ENCODE measurements at places on chromosomes 3 and 15.

GRCh38 chr15:78210349-78210717 is 24.0 kb downstream of the ACSBG1 start:
- DNase-seq: no peak

GRCh38 chr3:53361852-53362251 is 14.5 kb upstream of the DCP1A start:
- no peak for DNase-seq

- peak; percentile 28 for DNase-seq
These were observed 36.8 kb upstream of the TSPAN3 start for GRCh38 chr15:77107531-77108355.

DNA sequence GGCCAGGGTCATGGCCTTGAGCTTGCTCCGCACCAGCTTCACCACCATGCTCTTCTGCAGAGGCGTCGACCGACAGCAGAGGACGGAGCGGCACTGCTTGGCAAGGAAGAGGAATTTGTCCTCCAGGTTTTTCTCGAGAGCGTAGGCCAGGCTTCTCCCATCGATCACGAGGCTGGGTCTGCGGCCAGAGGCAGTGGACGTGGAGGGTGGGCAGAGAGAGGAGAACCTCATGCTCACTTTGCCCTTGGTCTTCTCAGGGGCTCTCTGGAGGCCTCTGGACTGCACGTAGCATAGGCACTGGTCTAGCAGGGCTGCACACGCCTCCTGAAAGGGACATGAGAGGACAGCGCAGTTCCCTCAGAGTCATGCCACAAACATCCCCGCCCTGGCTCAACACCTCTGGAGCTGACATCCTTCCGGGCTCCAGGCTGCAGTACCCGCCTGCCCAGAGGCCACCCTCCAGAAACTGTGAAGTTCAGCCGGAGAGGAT is 168.3 kb downstream of the ATP10A start:
- no peak for DNase-seq

DNA sequence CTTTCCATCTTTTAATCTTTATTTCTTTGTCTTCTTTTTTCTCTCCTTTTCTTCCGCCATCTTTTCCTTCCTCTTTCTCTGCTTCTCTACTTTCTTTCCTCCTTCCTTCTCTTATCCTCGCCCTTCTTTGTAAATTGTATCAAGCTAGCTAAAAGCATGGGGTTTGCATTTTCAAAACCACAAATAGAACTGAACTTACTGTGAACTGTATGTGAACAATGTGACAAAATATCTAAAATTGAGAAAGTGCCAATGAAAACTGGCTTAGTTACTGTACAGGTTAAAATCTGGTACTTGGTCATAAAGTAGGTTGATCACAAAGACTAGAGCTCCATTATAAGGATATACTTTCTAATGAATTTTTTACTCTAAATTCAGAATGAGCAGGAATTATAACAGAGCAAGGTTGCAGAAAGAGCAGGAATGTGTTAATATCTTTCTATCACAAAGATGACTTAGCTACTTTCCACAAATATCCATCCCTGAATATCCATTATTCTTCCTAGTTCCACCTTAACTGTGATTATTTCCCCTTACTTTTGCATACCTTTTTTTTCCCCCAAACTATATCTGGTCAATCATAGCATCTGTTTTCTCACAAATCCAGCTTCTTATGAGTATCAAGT is 122.4 kb downstream of the LSAMP start:
- no peak for DNase-seq

GRCh38 chr15:84813931-84814330 is 3.2 kb upstream of the ALPK3 start:
- no peak for DNase-seq

GRCh38 chr15:91168457-91168856 is 68.4 kb downstream of the SV2B start:
- DNase-seq: no peak

DNA sequence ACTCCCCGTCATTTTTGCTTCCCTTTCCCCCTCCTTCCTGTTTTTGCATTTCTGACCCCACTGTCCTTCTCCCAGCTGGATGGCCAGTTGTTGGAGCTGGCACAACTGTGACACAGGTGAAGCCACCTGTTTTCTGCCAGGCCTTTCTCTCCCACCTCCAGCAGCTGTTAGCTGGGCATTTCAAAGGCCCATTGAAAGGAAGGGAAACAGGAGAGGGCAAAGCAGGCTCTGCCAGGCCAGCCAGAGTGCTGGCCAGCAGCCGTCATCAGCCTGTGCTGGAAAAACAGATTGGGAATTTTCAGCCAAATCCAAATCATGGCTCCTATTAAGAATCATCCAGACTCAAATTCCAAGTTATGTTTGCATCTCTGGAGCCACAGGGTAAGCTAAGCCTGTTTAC is 155.2 kb upstream of the C2CD4B start:
- no peak for DNase-seq

DNA sequence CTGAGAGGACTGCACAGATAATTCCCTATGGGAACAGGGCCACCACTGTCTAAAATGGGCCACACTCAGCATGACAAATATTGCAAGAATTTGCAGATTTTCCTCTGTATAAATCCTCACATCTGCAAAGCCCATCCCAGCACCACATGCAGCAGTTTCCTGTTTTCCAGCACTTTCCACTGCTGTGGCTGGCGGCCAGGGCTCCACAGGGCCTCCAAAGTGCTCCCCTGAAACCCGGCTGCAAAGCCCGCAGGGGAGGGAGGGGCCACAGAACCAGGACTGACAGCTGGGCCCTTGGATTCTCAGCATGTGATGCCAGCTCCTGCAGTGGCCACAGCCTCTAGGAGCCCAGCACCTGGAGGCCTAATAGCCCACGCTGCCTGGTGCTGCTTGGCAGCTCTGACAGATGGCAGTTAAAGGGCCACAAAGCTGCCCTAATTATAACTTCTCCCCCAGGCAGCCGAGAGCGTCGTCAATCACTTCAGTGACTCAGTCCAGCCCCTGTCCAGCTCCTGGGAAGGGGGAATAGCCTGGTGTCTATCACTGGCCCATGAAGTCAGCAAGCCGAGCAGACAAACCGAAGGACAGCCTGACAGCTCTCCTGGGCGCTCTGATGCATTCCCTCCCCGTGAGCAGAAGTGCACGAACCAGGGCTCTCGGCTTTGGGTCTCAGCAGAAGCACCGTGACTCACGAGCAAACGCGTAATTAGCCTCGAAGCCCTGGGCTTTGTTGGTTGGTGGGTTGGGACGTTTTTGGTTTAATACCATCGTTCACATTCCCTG is 4.7 kb downstream of the LRRC15 start:
- no peak for DNase-seq

GRCh38 chr3:17006132-17006852 is 121.5 kb downstream of the PLCL2 start:
- no peak for DNase-seq

DNA sequence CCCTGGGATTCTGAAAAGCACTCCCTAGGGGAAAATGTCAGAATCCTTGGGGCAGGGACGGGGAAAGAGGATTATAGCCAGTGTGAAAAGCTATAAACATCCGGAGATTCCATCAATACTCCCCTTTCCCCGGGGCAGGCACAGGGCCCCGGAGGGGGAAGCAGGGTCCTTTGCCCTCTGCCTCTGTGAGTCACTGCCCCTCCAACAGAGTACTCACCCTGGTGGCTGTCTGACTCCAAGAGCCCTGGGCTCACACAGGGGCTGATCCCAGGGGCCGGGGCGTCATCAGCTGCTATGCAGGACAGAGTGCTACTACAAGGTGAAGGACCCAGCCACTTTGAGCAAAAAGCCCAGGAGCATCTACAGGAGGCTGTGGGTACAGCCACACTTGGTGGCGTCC is 133.0 kb upstream of the PRR20G start:
- no peak for DNase-seq

DNA sequence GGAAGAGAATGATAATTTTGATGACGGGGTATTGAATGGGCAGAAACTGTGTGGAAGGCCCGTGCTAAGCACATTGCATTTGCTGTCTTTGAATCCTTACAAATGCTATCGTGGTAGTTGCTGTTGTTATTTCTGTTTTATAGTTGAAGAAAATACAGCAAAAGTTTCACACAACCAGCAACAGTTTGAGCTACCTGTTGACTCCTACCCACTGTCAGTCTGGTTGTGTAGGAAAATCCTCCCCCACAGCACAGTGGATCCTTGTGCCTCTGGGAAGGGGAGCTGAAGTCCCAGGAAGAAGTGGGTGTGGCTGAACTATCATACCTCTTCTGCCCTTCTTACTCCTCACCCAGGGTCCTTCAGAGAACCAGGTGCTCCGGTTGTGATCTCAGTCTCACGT is 29.4 kb downstream of the MRAS start:
- DNase-seq: no peak

DNA sequence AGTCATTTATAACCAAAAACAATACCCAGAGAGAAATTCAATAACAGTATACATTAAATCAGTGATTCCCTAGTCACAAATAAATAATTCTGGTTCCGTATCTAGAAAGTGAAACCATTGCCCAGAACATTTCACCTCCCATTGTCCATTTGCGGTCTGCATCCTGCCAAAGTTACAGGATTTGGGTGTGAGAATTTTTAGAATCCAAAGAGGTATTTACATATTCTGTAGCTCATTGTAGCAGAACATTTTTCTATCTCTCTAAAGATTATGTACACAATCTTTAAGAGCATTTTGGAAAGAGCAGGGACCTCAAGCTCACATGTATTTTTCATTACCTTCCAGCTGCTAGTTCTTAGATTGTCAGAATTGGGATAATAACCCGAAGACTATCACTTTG is 261.6 kb downstream of the CHL1 start:
- DNase-seq: no peak

DNA sequence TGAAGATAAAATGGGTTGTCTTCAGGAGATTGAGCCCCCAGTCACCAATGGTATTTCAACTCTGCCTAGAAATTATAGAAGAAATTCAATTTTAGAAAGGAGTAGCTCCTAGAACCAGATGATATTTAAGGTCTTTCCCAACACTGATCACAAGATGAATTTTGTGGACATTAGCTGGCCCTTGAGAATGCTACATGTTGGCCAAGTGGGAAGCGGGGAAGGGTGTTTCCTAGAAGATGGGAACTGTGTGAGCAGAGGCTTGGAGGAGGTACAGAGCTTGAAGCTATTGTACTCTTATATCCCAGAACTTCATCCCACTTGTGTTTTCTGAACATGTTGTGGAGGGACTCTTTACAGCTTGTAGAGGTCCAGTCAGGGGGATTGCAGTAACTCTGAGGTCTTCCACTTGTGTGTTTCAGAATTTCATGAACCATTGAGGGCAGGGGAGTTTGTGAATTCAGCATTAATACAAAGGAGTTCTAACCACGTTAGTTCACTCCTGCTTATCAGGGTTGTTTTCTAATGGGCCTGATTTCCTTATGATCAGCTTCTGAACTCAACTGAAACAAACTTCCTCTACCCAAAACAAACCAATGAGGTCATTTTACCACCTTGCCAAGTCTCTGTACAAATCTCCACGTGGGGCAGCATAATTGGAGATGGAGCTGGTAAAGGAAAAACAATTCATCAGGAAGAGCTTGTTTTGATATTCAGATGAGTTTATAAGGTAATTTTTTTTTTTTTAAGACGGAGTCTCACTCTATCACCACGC is 152.6 kb upstream of the TPM1 start:
- DNase-seq: no peak

DNA sequence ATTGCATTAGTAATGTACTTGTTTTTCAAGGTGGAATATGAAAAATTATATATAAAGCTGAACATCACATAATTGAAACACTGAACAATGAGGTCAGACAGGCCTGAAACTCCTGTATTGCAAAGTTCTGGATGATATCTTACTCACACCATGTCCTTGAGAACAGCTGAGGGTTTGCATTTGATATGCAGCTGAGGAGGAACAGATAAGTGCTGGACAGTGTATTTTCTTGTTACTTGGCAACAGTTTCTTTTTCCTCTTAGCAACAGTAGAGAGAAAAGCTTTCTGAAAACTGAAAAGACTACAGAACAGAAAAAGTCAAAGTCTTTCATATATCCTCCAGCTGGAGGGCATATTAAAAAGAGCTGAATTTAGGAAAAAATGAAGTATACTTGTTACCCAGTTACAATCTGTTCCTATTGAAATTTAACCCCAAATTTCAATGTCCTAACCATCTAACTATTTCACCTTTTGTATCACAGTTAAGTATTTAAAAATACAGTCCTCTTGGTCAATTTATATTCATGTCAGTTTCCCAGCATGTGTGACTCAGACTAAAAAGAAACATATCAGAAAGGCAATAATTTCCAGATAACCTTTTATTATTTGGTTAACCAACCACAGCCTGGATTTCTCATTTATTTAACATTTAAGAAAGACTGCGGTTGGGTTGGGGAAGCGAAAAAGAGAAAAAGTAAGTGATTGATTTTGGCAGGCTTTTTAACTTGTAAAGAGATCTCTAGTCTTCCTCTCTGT is 733.0 kb upstream of the DPPA4 start:
- no peak for DNase-seq

DNA sequence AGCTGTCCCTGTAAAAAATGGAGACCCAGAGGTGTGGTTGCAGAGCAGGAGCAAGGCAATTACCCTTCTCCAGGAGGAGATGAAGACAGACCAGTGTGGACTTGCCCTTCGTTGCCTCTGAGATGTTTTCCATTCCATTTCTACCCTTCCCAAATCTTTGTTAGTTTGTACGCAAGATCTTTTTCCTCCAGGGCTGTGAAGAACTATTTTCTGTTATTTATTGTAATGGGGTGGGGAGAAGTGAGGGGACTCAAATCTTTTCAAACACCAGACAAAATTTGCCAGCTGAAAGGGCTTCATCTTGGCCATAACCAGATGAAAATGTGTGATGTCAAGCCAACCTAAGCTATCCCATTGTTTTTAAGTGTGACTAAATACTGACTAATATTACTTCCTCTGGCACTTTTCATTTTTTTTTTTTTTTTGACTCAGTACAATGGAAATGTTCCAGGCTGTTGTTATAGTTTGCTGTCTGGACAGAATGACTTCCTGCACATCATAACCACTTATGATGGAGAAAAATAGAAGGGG is 271.3 kb upstream of the TPRG1 start:
- DNase-seq: no peak

- no peak for DNase-seq
These were observed 45.2 kb upstream of the SEC61A1 start for GRCh38 chr3:128007033-128007424.

- DNase-seq: no peak
These were observed 1151.3 kb upstream of the CADM2 start for GRCh38 chr3:83807511-83807910.

DNA sequence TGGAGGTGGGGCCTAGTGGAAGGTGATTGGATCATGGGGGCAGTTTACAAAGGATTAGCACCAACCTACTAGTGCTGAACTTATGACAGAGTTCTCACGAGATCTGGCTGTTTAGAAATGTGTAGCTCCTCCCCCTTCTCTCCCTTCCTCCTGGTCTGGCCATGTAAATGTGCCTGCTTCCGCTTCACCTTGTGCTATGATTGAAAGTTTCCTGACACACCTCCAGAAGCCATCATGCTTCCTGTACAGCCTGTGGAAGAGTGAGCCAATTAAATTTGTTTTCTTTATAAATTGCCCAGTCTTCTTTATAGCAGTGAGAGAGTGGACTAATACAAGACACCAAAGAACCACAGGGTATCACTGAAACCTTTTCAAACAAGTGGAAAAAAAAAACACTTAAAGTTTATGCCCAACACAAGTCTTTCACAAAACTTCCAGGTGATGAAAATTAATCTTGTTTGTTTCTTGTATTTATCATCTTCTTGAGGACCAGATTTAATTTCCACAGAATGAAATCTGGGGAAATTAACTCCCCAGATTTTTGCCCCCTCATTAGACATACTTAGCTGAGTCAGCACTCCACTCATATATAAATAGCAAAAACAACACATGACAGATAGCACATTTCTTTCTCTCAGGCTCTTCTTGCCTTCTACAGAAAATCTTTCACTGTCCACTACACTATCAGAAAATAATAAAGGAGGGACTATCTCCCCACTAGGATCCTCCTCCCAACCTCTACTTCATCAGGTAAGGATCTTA is 847.2 kb downstream of the TUSC7 start:
- no peak for DNase-seq
